ENCODE measurements at places on chromosomes 1 and 21. TPM values are rescaled to one million over a fixed set of nuclear protein-coding genes. Genes with fewer than 3 reads are reported as not detected.

The GREM2 gene
- 5.6 TPM for polyA plus RNA-seq

The CLEC20A gene
- polyA plus RNA-seq = not detected

GRCh38 chr1:11178021-11179015 is 10.8 kb upstream of the ANGPTL7 start:
- DNase-seq = no peak

DNA sequence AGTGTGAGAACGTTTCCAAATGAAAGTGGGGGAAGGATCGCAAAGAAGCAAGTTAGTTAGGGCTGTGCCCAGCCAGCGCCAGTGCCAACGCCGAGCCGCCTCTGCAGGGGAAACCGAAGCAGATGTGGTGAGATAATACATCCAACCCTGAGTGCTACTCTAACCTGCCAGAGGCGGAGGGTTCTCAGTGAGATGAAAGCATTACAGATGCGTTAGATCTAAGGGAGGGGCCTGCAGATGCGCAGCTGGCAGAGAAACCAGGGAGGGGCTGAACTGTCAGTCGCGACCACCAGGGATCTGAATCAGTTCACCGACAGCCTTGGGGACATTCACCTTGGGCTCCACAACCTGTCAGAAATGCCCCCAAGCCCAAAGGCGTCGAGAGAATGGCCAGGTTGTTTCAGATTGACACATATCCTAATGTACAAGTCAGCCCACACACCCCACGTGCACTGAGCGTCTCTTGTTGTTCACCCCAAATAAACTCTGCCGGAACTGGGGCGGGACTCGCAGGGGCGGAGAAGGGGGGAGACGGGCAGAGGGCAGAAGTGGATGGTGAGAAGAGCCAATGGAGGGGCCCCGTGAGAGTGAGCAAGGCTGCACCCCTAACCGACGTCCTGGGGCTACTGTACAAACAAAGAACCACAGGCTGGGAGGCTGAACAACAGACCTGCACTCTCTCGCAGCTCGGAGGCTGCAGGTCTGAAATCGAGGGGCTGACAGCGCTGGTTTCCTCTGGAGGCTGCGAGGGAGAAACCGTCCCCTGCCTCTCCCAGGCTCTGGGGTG is 8.7 kb upstream of the UMODL1 start:
- DNase-seq = no peak

GRCh38 chr1:84698151-84699110 is 8.2 kb upstream of the SSX2IP start:
- peak; percentile 68 for DNase-seq

- DNase-seq = peak; percentile 51
Observed at GRCh38 chr21:34582506-34583150, 32.3 kb downstream of the RCAN1 start.

The SEC16B gene
- polyA plus RNA-seq = 9.1 TPM

DNA sequence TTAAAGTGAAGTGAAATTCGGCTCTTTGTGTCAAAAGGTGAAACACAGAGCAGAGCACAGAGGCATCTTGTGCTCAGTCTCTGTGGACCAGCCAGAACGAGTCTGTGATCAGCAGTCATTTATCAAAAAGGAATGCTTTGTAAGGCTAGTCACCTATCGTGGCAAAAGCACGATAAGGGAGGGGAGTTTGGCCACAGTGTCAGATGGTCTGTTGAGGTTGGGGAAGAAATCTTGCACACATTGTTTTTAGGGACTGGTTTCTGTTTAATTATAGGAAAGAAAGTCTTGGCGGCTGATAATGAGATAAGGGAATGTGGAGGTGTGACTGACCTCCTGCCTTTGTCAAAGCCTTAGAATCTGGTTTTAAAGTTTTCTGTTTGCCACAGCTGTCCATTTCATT is 58.2 kb upstream of the KIAA1614 start:
- DNase-seq = no peak

GRCh38 chr1:40633931-40634376 is 31.5 kb downstream of the RIMS3 start:
- peak; percentile 21 for DNase-seq
